ENCODE measurements at places on chromosomes 7 and 10.

DNA sequence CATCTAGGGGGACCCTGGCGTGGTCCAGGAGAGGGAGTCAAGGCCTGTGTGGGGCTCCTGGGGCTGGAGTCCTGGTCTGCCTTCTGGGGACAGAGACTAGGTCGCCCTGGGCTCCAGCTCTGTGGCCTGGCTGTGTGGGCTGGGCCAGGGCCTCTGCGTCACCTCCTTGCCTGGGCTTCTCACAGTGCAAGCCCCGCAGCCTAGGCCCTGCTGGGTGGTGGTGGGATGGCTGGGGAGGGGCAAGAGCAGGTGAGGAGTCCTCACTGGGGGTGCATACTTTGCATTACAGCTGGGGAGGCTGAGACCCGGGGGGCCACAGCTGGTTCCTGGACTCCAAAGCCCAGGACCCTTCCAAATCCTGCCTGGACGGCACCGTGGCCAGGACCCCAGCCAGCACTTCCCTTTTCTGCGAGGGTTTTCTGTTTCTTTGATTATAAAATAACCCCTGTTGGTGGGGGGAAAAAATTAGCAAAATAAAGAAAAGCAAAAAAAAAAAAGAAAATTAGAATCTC, 23.5 kb downstream of the PWWP2B start:
- DNase-seq, result no peak

DNA sequence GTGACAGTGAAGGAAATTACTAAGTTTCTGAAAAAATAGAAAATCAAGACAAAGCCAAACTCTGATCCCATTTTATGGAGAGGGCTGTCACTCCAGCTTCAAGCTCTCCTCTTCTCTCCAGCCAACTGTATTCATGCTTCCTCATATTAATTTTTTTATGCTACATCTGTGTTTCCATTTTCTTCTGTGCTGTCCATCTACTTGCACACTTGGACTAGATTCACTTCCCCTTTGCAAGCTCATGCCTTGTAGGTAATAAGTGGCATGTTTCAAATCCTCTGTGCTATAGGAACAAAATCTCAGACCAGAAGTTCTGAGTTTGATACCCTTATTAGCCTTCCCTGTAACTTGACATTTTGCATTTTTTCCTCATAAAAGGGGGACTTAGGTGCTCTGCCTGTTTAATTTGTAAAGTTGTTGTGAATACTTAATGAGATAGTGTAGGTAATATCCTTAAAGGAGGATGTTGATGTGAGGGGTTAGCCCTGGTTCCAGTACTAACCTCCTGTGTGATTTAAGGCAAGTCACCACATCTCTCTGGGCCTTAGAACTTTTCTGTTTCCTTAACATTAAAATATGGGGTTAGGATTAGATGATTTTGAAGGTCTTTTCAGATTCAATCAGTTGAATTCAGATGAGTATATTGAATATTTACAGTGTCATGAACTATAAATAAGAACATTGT, 358.8 kb downstream of the BBS9 start:
- no peak for DNase-seq

DNA sequence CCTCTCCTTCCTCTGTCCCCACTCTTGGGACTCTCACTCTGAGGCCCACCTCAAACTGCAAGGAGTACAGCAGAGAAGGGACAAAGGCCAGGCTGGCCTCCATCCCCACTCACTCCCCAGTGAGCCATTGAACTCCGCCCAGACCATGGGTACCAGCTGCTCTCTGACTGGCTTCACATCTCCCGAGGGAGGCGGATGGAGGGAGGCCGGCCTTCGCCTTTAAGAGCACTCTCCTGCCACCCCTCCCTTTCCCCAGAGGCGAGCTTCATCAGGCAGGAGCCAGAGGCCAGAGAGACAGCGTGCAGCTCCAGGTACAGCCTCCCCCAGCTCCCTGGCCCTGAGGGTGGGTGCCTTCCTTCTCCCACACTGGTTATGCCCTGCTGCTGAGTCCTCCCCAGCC, 1.8 kb upstream of the LDB3 start:
- DNase-seq, result no peak

- no peak for DNase-seq
Observed at GRCh38 chr10:61091531-61091930, 147.5 kb upstream of the RHOBTB1 start.

GRCh38 chr7:102842284-102842683, 70.5 kb upstream of the LRRC17 start:
- no peak for DNase-seq

DNA sequence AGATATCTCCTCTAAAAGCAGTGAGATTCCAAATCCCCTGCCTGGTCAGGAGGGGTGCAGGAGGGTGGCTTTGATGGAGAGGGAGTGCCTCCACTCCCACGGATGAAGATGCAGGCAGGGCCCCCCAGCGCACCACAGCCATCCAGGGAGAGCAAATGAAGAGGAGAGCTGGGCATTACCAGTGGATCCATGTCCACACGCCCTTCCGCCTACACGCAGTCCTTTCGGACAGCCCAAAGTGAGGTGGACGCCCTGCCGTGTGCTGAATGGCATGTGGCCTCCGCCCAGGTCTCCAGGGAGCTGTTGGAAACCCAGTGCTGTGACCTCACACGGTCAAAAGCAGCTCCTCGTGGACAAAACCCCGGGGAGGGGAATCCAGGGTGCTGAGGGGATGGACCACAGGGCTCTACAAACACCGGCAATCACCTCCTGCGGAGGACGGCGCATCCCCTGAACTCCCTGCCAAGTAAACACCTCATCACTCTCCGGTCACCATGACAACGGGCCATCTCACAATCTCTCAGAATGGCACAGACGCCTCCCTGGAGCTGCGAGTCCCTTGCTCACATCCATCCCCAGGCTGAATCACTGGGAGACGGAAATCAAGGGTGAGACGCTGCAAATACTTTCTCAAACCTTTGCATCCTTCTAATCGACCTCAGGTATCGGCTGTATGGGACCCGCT, 35.0 kb upstream of the DNAAF5 start:
- no peak for DNase-seq

- no peak for DNase-seq
Observed at GRCh38 chr7:6360841-6361240, 86.9 kb downstream of the DAGLB start.

DNA sequence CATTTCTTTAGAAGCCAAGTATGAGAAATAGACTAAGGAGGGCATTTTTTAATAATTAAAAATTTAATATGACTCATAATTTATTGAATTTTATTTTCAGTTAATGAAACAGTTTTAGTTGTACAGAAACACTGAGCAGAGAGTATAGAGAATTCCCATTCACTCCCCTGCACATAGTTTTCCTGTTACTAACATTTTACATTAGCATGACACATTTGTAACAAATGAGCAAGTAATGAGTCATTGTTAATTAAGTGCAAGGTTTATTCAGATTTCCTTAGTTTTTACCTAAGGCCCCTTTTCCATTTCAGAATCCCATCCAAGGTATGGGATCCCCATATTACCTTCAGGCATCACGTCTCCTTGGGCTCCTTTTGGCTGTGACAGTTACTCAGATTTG, 271.5 kb upstream of the FZD8 start:
- DNase-seq, result no peak

DNA sequence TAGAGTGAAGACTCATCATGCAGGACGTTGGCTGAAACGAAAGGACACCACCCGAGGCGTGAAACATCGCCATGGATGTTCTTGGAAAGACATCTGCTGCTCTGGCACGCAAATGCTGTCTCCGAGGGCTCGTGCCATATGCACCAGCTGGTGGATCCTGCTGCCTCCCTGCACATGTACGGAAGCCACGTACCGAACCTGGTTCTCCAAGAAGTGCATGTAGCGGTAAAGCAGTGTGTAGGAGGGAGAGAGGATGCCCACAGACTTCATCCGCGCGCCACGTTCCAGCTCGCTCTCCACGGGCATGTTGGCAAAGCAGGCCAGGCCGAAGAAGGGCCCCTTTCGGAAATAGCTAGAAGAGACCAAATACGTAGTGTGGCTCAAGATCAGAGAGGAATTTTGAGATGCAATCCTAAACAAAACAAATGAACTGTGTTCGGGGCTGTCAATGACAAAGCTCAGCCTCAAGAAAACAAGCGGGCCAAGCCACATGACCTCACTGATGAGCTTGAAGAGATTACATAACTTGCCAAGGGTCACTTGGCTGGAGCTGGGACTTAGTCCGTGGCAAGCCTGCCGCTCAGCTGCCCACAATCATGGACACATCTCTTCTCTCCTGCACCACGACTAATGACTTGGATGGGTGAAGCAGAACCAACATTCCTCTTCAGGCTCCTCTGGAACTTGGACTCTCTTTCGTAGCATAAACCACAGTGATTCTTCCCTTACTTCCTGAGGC, 16.5 kb downstream of the DENND11 start:
- no peak for DNase-seq

- DNase-seq, result no peak
Observed at GRCh38 chr10:74329873-74330272, 178.9 kb downstream of the ADK start.

DNA sequence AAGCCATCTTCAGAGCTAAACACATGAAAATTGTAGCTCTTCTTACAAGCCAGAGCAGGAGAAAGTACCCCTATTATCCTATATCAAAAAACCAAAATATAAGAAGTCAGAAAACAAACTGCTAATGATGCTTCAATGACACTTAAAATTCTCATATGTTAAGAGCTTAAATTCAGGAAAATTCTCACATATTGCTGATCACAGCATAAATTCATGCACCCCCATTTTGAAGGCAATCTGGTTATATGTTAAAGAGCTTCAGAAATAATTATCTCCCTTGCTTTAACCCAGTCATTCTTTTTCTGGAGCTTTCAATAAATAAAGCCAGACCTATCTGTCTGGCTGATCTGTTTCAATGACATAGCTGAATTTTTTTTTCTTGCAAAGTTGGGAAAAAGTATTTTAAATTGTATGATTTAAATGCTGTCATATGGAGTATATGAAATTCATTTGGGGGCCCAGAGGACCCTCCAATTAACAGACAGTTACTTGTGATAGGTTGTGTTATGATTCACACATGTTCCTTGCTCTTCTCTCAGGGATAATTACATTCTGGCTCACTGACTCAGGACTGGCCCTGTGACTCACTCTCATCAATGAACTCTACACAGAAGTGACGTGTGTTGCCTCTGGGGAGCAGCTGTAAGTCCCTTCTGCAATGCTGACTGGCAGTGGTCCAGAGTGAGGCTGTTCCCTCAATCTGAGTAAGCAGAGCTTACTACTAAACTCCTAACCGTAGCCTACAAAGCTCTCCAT, 85.2 kb downstream of the HGF start:
- no peak for DNase-seq

DNA sequence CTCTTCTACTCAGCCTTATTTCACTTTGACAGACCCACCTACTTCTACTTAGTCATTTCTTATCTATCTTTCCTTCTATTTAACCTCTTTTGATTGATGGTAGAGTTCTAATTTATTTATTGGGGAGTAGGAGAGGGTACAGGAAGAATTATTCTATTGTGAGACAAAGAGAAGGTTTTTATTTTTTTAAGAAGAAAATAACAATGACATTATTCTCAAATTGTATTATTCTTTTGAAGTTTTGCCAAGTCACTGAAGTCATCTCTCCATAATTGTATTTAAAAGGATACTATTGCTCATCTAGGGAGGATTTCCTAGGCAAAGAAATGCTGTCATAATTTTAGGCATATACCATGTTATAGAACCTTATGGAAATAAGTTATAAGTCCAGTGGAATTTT, 52.7 kb downstream of the ITGB8 start:
- no peak for DNase-seq

Measured in activated effector memory CD4-positive, alpha-beta T cell treated with Interleukin-2 at 50 U/mL for 16 hours (primary cell).